COLO829 (cell line): ENCODE measurements at places on chromosomes 11 and 22.
A peak's percentile ranks its signal among the peaks of the same experiment; 100 is the strongest.

DNA sequence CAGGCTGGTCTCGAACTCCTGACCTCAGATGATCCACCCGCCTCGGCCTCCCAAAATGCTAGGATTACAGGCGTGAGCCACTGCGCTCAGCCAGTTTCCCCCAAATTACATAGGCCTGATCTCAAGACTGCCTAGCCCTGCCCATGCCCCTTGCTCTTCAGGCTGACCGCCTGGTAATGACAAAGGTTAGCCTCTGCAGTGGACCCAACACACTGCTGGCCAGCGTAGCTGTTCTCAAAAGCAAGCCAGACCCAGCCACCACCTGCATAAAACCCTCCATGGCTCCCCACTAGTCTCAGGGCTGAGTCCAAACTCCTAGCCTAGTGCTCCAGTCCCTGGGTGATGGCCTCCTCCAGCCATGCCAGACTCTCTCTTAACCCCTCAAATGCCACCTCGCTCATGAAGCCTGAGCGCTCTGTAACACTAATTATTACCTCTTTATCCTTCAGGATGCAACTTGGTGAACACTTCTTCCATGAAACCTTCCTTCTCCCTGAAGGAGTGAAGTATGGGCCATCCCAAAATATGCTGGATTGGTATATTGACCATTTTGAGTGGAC, 836 bp upstream of the RSPH14 start:
- no peak for DNase-seq

DNA sequence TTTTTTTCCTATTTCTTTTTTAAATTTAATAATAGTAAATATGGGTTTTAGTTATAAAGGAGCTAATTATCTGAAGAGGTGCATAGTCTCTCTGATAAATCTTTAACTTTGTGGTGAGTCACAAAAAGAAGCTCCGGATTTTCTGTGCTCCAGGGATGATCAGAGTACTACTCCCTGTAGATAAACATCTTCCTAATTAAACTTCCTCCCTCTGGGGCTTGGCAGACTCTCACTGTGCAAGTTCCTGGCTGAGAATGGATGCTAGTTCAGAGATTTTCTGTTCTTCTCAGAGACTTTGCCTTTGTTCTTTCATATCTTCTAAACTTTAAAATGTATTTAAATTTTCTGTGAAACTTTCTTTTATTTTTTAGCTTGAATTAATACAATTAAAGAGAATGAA, at the start of gene OR10G7:
Gene OR10G7 (minus strand): TSS at position 72 of the 400 bp plus-strand sequence. CDS start 2,324 bp downstream, outside the sequence.
- no peak for DNase-seq

DNA sequence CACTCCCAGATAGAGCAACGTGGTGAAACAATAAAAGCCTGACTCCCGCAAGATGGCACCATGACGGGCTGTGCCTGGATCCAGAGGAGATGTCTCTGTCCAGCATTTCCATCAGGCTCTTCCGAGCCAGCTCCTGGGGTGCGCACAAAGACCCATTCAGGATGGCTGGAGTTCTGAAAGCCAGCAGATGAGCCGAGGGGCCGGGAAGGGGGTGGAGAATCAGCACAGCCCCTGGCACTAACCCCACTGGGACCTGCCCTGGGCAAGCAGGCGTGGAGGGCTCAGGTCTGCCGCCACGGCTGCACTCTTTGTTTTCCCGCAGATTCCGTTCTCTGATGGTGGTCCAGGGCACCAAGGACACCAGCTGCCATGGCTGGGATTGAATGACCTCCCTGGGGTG, 97.2 kb upstream of the BLID start:
- DNase-seq: no peak

GRCh38 chr11:9923280-9923679, 259.4 kb downstream of the SWAP70 start:
- DNase-seq: no peak

DNA sequence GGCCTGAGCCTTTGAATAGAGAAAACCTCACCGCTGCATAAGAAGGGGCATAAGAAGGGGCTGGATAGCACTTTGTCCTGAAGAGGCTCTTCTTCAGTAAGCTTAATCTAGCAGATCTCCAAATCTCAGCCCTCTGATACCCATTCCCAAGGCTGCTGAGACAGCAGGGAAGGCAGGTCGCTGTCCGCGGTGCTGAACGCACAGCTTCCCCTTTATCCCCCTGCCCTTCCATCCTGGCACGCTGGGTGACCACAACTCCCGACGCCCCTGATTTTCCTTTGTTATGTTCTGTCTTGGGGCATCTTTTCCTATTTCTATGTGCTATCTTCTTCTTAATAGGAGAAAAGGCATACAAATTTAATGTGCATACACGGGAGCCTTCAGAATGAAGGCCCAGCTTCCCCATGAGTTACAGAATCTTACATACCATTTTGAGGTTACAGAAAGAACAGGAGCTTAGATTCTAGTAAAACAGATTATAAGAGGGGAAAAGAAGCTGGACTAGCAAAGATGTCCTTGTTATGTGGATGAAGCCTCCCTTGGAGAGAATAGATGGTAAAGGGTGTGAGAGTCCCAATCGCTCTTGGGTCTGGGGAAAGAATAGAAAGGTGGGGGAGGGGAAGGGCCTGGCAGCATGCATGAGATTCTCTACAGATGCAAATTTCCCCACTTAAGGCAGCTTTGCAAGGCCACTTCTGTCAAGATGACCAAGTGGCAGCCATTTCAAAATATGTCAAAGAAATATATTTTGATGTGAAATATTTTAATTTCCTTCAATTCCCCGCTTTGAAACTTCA, 5.7 kb upstream of the SULT4A1 start:
- DNase-seq: peak; percentile 61

- DNase-seq: no peak
These were observed 305.8 kb upstream of the NCAM1 start for GRCh38 chr11:112655371-112655770.

DNA sequence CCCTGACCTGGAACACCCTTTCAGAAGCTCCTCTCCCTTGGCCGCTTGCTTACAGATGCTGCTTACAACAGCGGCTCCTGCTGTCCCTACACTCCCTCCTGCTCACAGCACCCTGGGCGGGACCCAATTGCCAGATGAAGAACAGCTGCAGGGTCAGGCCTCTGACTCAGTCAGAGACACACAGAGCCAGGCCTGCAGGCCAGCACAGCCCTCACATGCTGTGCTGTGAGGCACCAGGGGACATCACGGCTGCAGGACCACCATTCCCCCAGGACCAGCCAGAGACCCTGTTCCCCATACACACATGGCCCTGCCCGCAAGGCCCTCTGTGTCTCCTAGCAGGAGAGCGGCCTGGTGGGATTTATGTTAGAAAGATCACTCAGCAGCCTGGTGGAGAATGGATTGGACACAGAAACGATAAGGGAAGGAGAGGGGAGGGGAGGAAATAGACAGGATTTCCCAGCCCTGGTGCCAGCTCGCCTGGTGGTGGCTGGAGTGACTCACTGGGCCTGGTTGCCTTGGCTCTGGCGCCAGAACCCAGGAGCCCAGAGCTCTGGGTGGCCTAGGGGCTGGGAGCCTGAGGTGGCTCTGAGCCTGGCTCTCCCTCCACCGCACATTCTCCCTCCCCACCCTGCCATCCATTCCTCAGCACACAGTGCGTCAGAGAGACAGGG, 6.7 kb downstream of the CAPN5 start:
- no peak for DNase-seq

- DNase-seq: peak; percentile 81
These were observed 26.9 kb downstream of the POLR3H start for GRCh38 chr22:41517172-41518047.

DNA sequence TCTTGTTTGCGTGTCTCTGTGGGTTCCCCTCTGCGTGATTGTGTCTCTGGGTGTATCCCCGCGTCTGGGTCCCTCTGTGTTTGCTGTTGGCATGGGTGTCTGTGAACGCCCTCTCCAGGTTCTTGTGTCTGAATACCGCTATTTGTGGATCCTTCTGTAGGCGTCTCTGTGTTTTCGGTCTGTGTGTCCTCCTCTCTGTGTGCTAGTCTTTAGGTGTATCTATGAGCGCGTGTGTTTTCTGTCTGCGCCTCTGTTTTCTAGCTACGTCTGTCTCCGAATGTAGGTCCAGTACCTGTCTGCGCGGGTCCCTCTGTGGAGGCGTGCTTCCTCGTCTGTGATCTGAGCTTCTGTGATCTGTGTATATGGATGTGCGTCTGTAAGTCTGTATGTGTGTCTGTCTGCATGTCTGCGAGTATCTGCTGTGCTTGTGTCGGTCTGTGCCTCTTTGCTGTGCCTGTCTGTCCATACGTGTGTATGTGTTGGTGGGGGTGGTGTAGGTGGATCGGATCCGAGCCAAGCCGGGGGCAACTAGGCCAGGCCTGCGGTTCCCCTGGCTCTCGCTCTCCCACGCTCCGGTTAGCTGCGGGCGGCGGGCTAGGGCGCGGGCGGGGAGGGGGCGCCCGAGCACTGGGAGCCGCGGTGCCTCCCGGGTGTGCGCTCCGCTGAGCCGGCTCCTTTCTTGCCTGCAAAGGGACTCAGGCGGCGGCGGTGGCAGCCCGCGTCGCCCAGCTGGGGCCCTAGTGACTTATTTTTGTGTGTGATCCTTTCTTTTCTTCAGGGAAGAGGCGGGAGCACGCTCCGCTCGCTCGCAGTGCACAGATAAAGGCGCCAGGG, 105.3 kb upstream of the E2F8 start:
- no peak for DNase-seq

DNA sequence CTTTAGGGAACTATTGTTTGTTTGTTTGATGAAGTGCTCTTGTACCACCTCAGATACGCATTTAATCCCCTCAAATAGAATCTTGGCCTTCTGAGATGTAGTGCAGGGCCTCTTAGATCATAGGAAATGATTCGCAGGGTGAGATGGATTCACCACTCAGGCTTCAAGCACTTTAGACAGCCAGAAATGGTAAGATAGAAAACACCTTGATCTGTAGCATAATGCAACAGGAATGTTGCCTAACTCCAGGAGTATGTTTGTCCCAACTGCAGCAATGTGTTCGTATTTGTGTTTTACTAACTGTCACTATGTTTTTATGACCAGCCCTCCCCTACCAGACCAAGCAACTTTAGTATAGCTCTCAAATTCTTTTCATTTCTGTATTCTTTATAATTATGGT, 761.2 kb downstream of the NELL1 start:
- no peak for DNase-seq

DNA sequence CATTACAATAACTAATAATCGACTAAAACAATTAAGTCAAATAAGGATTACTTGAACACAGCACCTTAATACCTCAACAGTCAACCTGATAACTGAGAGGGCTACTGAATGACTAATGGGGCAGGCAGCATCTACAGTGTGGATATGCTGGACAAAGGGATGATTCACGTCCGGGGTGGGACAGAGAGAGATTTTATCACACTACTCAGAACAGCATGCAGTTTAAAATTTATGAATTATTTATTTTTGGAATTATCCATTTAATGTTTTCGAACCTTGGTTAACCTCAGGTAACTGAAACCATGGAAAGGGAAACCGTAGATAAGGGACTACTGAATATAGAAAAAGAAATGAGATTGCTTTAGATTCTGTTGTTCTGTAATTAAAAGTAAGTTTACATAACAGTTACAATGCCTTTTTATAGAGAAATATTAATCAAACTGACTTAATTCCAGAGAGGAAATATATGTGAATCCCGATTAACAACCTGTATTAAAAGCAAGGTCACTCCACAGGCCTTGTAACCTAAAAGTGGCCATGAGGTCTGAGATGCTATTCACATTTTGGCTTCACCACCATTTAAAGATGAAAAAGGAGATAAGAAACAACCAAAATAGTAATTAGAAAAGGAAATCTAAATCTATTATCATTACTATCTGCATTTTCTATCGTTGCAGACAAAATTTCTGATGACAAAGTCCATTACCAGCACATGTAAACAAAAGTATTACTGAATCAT, 119.0 kb upstream of the TP53AIP1 start:
- peak; percentile 3 for DNase-seq

GRCh38 chr11:20110908-20111669, 49.2 kb downstream of the DBX1 start:
- DNase-seq: peak; percentile 36

DNA sequence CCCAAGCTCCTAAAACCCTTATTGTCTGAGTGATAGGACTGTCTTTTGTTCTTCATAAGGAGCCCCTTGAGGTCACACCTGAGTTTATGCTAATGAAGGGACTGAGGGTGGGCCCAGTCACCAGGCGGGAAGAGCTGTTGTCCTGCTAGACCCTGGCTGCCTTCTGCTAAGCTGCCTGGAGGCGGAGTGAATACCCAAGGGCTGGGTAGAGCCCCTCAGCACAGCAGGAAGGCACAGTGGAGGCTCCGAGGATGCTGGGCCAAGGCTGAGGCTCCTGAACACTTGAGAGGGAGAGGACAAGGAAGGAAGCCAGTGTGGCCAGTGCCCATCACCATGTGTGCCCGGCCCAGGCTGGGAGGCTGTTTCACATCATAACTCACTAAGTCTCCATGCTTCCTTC, 4.8 kb upstream of the PHF21B start:
- DNase-seq: no peak

DNA sequence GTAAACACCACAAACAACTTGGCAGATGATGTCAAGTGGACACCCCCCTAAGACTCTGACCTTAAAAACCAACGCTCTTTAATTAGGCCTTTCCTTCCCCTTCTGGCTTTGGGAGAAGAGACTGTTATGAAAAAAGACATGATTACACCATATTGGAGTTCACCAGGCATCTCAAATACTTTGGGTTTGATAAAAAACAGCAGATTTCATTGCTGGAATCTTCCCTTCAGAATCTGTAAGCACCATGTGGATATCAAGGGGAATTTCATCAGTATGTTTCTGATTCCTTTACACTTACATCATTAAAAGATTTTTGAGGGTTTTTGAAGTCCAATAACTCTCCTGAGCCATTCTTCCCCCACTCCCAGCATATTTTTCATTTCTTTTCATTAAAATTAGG, 85.6 kb downstream of the KIRREL3 start:
- DNase-seq: no peak

GRCh38 chr11:108536783-108537182, 38.6 kb upstream of the POGLUT3 start:
- no peak for DNase-seq

GRCh38 chr11:6241316-6241715, 2.4 kb downstream of the CNGA4 start:
- no peak for DNase-seq

GRCh38 chr11:45147017-45147728, 734 bp downstream of the PRDM11 start:
- peak; percentile 86 for DNase-seq
